Fibroblast of villous mesenchyme (primary cell): ENCODE measurements at places on chromosomes 6 and 20. TPM values are rescaled to one million over a fixed set of nuclear protein-coding genes. Genes with fewer than 3 reads are reported as not detected.

GRCh38 chr6:170297576-170298330 lies 6.9 kb upstream of the DLL1 start:
- DNase-seq, result peak; percentile 48

- no peak for DNase-seq
Observed at GRCh38 chr6:17061097-17061496, 40.8 kb upstream of the STMND1 start.

DNA sequence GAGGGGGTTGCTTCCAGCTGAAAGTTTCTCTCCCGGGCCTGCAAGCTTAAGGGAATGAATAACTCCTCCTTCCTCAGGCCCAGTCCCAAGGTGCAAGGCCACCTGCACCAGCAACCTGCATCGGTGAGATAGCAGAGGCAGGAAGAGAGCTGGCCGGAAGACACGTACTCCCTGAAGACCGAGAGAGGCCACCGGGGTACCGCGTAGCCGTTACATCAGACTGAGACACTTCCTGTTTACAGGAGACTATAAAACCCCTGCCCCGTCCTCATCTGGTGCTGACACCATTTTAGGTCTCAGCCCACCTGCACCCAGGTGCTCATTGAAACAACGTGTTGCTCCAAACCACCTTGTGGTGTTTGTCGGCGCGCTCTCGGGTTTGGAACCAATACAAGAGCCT lies 60.5 kb upstream of the PRND start:
- no peak for DNase-seq

- no peak for DNase-seq
Observed at GRCh38 chr6:44833248-44833647, 445.7 kb downstream of the CDC5L start.

- DNase-seq, result peak; percentile 39
Observed at GRCh38 chr6:34132486-34133185, 13.3 kb downstream of the GRM4 start.

DNA sequence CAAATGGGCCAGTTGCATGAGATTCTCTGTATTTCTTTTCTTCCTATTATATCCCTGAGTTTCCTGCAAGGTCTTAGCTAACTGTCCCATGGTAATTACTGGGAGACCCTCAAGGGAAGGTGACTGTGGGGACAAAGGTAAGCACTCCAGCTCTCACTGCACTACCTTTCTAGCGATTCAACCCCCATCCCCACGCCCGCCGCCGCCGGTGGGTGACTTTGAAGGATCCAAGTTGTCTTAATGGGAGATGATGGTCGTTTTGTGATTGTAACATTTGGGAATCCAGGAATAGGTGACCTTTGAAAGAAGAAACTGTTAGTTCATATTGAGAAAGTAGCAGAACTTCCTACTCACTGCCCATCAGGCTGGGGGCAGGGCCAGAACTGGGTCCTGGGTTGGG lies 265.5 kb downstream of the LRFN2 start:
- no peak for DNase-seq

DNA sequence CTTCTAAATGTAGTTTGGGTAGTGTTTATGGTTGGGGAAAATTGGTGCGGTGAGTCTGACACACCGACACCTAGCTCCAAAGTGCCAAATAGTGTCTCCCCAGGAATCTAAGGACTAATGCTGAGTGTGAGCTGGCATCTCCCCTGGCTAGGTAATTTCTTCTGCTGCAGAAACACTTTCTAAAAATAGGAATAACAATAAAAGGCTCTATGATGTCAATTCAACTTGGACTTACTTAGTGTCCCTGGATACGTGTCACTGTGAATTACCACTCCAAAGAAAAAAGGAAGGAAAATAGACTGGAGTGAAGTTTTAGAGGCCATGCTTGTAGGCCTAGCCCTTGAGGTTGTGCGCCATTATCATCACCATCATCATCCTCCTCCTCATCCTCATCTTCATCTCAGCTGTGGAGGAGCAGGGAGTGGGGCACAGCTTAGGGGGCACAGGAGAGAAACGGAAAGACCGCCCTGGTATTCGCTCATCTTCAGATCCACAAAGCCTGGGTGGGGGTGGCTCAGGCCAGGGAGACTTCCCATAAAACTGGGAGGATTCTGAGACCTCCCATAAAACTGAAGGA lies 89.6 kb downstream of the TBC1D7 start:
- no peak for DNase-seq

GRCh38 chr20:4061987-4062386 lies 46.6 kb upstream of the RNF24 start:
- no peak for DNase-seq

DNA sequence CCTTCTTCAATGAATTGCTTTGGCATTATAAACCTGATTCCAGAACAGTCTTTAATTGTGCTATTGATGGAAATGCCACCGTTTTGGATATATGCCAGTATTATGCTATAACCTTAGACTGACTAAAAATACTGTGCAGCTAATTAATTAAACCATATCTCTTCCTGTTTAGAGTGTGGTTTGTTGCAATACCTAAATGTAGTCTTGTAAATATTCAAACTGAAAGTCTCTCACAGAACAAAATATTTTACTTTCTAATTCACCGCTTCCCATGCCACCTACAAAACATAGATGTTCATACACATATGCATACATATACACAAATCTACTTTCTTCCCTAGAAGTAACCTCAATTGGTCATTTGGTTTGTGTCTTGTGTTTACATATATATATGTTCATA lies 126.6 kb downstream of the SIM1 start:
- DNase-seq, result no peak

DNA sequence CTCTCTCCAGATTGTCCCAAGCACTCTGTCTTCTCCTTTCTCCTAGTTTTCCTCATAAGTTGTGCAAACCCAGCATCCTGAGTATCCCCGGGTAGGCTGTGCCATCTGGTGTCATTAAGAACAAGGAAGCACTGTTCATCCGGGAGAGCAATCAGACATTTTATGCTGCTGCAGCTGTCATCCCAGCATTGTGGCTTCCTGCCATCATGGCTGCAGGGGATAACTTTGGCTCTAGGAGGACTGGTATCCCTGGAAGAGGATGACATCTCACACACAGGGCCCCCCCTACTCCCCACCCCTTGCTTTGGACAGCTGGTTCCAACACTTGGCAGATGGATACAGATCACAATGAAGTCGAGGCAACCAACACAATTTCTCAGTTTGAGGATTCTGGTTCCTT lies 1195.1 kb upstream of the MAP3K7 start:
- no peak for DNase-seq

GRCh38 chr6:112307707-112308106 lies 39.4 kb upstream of the RFPL4B start:
- DNase-seq, result no peak

- DNase-seq, result no peak
Observed at GRCh38 chr20:44829688-44830087, 19.3 kb upstream of the RIMS4 start.

DNA sequence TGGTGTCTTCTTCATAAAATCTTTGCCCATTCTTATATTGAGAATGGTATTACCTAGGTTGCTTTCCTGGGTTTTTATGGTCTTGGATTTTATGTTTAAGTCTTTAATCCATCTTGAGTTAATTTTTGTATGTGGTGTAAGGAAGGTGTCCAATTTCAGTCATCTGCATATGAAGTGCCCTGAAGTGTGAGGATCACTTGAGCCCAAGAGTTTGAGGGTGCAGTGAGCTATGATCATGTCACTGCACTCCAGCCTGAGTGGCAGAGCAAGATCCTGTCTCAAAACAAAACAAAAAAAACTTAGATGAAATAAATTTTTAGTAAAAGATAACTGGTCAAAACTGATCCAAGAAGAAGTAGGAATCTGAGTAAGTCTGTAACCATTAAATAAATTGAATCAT lies 215.4 kb downstream of the TBC1D7 start:
- no peak for DNase-seq

DNA sequence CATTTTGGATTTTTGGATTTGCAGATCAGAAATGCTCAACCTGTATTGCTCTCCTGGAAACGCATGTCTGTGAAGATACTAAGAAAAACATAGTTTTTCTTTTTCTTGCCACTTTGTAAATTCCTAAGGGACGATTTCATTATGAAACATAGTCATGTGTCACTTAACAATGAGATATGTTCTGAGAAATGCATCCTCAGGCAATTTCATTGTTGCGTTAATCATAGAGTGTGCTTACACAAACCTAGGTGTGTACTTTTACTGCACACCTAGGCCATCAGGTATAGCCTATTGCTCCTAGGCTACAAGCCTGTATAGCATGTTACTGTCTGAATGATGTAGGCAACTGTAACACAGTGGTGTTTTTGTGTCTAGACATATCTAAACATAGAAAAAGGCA lies 13.4 kb upstream of the THEMIS start:
- DNase-seq, result no peak

- no peak for DNase-seq
Observed at GRCh38 chr20:21309678-21310467, 6.7 kb downstream of the XRN2 start.

- peak; percentile 66 for DNase-seq
Observed at GRCh38 chr20:45354423-45355208, 6.4 kb upstream of the SDC4 start.

DNA sequence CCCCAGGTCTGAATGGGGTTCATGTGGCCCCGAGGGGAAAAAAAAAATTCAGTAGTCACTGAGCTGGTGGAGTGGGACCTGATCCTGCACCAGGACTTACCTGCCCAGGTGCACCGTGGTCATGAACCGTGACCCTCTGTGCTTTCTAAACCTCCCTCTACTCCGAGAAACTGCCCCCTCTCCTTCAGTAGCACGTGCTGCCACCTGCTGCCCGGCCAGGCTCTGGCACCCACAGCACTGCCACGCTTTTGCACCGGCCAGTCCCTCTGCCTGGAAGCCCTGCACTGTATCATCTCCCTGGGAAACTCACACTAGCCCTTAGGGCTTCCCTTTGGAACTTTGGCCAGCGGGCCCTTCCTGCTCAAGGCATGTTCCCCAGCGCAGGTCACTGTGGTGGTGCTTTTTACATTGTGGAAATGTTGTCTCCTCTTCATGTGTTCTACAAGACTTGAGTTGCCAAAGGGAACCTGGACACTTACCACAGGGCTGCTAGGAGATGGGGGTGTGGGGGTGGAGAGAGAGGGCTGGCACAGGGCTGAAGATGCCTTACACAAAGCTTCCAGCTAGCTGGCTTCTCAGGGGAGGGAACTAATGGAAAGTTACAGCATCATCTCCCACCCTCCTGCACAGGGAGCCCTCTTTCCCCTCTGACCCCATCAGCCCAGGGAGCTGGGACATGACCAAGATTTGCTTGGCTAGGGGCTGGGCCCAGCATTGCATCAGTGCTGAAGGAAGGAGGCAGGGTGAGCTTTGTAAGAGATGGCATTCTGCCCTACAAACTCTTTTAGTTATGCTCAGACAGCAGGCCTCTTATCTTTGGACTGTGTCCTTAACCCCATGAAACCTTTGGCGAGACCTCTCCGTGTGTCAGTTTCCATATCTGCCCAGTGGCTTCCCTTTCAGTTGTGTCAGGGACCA lies 2.5 kb upstream of the PTPRT start:
- no peak for DNase-seq

GRCh38 chr6:133062077-133062476 lies 179.1 kb upstream of the EYA4 start:
- DNase-seq, result peak; percentile 46

- no peak for DNase-seq
Observed at GRCh38 chr6:110414669-110415068, 706 bp downstream of the DDO start.

The RHAG gene
- not detected in 2 replicates for total RNA-seq

The KHDRBS2 gene
- total RNA-seq, result not detected in 2 replicates

The MYLK2 gene
- under 0.01 and 0.32 TPM in 2 replicates for total RNA-seq

The PRSS35 gene
- total RNA-seq, result 5.2 and 15.1 TPM in 2 replicates

The PDRG1 gene
- total RNA-seq, result 2.6 and 3.5 TPM in 2 replicates

The RSPO3 gene
- total RNA-seq, result 0.32 and 4.7 TPM in 2 replicates

The FAM210B gene
- 38.0 and 46.2 TPM in 2 replicates for total RNA-seq
